ENCODE measurements at places on chromosomes 6 and 20.
A peak's percentile ranks its signal among the peaks of the same experiment; 100 is the strongest.

DNA sequence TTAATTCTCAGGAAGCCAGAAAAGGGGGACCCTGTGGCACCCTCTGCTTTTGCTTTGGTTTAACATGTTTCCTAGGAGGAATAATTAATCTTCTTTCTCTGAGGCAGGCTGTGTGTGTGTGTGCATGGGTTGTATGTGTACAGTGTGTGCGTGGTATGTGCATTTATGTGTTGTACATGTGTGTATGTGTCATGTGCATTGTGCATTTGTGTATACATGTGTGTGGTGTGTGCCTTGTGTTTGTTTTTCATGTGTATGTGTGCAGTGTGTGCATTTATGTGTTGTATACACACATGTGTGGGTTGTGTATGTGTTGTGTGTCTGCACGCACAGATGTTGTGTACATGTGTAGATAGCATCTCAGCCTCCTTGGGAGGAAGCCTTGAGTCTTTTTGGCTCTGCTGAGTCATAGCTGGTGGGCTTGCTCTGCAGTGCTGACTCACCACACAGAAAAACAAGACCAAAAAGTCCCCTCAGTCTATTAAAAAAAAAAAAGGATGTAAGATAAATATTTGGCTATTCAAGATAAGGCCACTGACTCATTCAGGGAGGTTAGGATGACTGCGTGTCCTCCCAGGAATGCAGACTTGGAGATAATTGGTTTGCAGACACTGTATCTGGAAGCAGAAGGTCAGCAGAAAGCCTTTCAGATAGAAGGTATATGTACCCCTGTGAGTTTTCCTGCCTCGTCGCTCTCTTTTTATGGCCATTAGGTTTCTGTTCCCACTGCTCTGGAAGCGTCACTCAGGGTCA is 58.6 kb downstream of the SYNJ2 start:
- peak; percentile 78 for DNase-seq

GRCh38 chr20:761418-762381 is 6.6 kb downstream of the SLC52A3 start:
- no peak for DNase-seq

DNA sequence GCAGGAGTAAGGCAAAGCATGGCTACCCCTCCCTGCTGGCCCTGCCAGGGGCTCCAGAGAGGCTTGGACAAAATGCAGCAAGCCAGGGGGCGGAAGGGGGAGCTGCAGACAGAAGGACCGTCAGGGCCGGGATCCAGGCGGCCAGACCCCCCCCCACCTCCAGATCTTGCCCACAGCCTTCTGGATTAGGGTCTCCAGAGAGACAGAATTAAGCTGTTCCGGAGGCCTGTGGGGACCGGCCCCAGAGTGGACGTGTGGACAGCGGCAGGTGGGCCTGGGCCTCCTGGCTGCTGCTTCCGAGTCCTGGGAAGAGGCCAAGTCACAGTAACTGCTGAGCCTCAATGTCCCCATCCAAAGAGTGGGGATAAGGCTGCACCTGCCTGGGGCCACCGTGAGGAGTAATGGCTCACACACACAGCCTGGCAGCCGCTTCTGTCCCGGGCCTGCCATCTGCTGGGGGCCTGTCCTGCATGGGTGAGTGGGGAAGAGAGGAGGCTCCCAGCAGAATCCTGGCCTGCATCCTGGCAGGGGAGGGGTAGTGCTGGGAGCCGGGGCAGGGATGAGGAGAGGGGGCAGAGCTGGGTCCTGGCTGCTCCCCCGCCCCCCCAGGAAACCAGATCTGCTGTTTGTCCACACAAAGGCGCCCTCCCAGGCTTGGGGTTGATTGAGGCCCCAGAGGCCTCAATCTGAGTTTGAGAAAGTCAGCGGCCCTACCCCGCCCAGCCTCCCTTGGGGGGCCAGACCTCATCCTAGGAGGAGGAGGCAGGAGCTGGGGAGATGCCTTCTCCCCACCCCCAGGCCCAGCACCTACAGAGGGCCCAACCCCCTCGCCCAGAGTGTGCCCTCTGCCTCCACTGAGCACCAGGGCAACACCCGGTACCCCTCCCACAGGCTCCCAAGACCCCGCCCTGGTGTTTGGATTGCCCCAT is 3.9 kb downstream of the LAMA5 start:
- DNase-seq: no peak

DNA sequence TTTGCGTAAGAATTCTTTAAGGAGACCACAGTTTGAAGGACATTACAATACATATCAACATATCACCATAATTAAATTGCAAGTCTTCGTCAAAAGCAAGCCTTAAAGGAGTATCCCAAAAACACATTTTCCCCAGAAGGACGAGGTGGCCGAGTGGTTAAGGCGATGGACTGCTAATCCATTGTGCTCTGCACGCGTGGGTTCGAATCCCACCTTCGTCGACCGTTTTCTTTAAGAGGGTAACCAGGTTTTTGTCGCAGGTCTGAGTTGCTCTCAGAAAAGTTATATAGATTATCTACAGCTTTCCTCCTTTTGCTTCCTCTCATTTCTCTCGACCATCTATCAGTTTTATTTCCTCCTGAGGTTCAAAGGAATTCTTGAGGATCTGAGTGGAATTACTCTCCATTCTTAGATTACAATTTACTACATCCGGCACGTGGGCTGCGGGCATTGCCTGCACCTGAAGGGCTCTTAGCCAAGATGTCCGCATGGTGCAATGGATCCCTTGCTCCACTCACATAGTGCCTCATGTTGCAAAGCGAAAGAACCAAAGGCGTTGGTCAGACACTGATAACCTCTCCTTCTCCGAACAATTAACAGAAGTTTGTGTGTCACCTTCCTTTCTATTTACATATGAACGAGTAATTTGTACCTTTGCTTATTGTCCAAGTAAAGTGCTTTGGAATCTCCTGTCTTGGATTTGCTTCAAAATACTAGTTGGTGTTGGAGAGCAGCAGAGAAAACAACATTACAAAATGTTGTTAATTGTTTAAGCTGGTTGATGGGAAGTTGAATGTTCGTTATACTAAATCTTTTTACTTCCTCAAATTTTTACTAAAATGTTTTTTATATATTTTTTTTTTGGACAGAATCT is 14.0 kb downstream of the POM121L2 start:
- DNase-seq: no peak

- DNase-seq: no peak
These were observed 18.3 kb upstream of the WFDC9 start for GRCh38 chr20:45649312-45649863.

GRCh38 chr6:19662911-19663310 is 174.3 kb upstream of the ID4 start:
- no peak for DNase-seq

GRCh38 chr6:168039849-168040248 is 39.2 kb downstream of the FRMD1 start:
- DNase-seq: no peak

GRCh38 chr6:149503872-149504271 is 19.1 kb upstream of the ZC3H12D start:
- DNase-seq: no peak

GRCh38 chr6:155219299-155219698 is 44.5 kb upstream of the CLDN20 start:
- no peak for DNase-seq

GRCh38 chr6:139257821-139258398 is 33.9 kb downstream of the TXLNB start:
- no peak for DNase-seq

- DNase-seq: no peak
These were observed 4.7 kb upstream of the CST5 start for GRCh38 chr20:23884136-23884770.

DNA sequence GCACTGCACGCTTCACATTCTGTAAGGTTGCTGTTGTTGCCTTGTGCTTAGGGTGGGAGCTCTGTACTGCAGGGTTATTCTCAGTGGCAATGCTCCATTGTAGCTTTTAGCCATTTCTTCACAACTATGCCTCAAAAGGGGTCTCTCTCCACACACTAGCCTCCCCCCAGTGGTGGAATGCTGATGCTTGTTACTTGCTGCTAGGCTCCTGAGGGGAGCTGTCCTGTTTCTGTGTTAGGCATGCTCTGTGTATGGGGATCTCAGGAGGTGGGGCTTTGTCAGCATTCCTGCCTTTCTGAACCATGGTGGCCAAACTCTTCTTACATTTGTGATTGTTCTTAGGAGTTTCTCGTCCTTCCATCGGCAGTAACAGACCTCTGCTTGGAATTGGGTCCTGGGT is 18.8 kb downstream of the TMEM170B start:
- no peak for DNase-seq

- no peak for DNase-seq
These were observed 207.1 kb upstream of the PRSS16 start for GRCh38 chr6:27040244-27041042.
